ENCODE measurements at places on chromosomes 2 and 18.

- no peak for DNase-seq
Observed at GRCh38 chr2:121316986-121317385, 32.0 kb upstream of the TFCP2L1 start.

DNA sequence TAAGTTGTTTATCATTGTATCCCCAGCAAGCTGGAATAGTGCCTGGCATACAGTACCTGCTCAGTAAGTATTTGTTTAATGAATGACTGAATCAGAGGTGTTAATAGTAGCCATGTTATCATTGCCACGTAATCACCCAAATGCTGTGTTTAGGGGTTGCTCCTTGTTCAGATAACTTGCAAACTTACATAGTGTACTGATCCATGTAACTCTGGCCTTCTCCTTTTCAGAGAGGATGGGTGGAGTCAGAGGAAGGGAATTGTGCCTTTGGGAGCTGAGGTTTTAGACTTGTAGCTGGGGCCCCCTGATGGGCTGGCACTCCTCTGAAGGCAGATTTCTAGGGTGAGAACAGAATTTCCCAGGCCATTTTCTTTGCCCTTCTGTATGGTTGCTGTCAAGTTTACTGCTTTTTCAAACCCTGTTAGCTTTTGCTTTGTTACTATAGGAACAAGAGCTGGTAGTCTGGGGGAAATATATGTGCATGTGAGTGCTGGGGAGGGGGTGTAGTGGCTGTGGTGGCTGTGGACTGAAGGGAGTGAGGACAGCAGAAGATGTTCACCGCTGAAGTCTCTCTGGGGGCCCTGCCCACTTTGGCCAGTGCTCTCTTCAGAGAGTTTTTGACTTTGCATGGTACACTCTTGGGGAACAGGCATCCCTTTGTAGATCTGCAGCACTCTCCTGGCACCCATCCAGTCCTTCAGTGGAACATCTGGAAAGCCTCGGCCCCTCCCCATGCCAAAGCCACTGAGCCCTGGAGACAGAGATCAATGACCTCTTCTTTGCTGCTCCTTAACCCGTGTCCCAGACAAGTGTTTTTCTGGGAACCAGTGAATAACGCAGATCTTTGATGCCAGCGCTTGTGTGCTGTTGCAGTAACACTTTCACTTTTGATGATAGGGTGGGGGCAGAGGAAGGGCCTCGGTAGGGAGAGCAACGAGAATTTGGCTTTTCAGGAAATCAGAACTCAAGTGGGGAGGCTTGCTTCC is 209.0 kb downstream of the PRKCE start:
- no peak for DNase-seq

- no peak for DNase-seq
Observed at GRCh38 chr2:229712136-229712535, 2.2 kb downstream of the DNER start.

DNA sequence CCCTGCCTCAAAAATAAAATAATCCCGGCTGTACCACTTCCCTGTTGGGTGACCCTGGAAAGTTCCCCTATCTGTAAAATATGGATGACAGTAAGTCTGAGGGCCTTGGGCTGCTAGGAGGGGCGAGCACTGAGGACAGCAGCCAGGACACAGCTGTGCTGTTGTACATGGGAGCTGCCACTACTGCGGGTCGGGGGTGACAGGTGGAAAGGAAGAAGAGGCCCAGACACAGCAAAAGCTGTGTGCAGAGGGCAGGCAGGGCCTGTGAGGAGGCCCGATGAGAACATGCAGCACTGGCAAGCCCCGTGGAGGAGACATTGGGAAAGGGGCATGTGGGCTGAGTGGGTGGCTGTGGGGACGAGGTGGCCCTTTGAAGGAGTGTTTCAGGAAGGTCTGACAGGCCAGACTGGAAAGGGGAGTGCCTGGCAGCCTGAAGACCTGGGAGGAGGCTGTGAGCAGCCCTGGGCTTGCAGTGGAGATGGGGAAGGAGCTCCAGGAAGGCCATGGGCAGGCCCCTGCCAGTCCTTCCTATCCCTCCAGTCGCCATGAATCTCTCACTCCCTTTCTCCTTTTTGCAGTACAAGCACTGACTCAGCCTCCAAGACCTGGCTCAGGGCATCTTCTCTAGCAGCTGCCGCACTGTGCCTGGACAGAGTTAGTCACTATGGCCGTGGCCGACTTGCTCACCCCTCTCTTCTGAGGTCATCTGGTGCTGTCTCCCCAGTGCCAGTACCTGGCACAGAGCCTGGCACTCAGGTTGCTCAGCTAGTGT is 28.9 kb upstream of the SEMA4C start:
- peak; percentile 33 for DNase-seq

GRCh38 chr18:11981192-11981542 is at the start of gene IMPA2:
Gene IMPA2, plus strand, starts transcription at chr18:11981507. Its CDS starts 163 bp downstream, at chr18:11981670.
- no peak for DNase-seq

DNA sequence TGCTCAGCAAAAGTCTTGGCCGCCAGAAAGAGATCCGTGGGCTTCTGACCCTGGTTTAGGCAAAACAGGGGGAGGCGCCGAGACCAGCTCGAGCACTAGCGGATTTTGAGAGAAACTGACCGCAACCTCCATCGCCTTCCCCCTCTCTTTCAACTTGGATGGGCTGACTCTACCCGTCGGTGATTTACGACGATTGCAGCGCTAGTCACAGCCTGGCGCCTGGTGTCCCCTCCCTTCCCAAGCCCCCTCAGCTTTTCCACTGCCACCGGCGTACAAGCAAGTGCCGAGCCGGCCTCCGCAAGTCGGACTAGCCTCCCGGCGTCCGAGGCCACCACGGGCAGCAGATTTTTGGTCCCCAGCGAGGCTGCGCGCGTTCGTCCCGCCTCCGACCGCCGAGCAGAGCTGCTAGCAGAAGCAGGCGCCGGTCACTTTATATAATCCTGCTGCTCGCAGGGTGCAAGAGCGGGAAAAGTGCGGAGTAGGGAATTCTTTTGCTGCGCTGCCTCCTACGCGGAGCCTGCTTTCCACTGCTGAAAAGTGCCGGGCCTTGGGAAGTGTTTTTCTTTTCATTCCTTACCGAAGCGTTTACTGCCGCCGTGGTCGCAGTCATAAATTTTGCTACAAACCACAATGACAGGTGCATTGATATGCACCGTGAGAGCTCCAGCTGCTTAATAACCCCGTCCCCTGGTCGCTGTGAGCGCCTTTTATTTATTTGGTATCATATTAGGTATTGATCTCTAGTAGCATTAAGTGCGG is 7.7 kb downstream of the HOXD3 start:
- DNase-seq, result no peak

DNA sequence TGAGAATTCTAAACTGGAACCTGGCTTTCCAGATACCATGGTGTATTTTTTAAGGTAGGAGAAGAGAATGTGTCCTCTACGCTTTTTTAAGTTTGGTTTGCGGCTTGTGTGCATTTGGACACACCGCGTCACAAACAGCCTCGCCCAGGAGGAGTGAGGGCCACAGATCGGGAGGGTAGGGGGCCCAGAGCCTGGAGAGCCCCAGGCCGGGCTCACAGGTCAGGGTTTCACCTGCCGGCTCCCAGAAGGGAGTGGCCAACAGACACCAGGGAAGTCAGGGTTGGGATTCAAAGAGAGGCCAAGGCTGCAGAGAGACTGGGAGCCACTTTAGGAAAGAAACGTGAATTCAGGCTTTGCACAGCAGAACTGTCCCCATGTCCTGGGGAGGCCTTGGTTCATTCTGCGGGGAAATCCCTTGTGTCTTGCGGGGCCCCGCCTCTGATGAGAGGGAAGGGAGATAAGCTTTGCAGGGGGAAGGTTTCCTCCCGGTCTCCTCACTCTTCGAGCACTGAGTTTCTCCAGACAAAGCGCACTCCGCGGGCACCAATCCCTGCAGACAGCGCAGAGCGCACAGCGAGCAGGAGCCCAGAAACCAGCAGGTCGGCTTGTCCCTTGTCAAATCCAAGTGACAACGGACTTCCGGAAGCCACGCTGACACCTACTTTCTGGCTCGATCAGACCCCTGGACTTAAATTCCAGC is 2.0 kb upstream of the TUBB6 start:
- no peak for DNase-seq

- DNase-seq, result no peak
Observed at GRCh38 chr2:191010887-191011885, 2.8 kb downstream of the STAT1 start.
